ENCODE measurements at places on chromosomes 12 and 14.

- DNase-seq, result no peak
These were observed 21.4 kb upstream of the ACTR6 start for GRCh38 chr12:100179252-100179651.

DNA sequence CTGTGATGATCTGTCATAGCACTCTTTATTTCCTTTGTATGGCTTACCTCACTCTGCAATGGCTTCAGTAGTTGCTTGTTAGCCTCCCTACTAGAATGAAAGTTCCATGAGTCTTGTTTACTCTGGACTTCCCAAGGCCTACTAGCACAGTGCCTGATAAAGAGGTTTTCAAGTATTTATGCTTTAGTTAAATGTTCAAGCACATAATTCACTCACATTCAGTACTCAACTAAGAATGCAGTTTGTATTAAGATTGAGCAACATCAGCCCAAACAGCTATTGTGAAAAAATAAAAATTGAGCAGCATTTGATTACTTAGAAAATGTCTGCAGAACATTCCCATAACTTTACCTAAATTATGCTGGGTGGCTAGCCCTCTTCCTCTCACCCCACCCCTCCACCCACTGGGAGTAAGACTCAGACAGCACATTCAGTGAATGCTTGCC is 158.9 kb upstream of the AMIGO2 start:
- no peak for DNase-seq

DNA sequence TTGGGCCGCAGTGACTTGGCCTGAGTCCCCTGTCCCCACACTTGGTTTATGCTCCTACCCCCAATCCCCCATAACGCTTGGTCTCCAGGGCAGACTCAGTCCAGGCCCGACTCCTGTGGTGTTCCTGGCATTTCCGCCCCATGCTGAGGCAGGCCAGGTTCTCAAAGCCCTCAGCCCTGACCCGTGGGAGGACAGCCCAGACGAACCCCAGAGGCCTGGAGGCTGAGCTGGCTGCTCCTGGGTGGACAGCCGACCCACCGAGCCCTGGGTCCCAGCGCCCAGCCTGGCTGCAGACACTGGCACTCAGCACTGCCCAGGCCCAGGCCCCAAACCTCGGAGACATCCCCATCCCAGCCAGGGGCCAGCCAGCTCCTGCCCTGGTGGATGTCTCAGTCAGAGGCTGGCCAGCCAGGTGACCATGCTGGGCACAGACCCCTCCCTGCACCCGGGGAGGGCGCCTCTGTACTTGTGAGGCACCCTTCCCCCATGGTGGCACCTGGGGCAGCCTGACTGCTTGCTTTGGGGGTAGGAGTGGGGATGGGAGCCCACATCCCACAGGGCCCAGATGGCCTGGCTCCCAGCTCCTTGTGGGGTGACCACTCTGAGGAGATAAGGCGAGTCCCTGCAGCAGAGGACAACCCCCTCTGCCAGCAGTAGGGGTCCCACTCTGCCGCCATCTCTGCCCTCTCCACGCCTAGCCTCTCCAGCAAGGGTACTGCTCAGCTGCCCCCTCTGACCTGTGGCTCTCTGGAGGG is 1.4 kb downstream of the PLD4 start:
- DNase-seq, result no peak

DNA sequence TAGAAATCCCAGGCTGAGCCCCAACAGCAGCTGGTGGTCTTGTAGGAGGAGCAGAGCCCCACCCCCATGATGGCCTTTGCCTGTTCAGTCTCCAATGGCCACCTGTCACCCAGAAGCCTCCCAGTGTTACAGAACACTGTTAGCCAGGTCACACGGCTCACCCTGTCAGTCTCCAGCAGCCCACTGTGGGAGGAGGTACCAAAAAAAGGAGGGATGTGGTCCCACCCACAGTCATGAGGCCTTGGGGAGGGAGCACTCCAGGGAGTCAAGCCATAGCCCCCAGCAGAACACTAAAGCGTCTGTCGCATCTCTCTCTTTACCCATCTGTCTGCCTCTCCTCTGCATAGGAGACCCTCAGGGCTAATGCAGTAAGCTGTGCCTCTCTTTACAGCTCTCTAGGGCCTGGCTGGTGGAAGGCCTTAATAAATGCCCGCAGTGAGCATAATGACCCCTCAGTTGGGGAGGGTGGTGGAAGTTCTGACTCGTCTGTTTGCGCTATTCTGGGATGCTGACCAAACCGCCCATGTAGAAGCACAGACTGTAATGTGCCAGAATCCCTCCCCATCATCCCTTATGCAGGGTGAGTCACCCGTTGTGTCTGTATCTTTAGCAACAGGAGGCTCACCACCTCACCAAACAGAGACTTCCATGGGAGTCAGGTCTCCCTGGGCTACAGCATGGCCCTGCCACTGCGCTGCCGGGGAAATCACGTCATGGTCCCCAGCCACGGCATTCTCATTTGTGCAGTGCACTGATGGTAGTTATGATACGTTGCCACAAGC is 14.6 kb downstream of the C14orf132 start:
- no peak for DNase-seq

- no peak for DNase-seq
These were observed 80.4 kb downstream of the VWF start for GRCh38 chr12:6044082-6044481.

- no peak for DNase-seq
These were observed 296.5 kb downstream of the TMEM132D start for GRCh38 chr12:129607301-129607700.

DNA sequence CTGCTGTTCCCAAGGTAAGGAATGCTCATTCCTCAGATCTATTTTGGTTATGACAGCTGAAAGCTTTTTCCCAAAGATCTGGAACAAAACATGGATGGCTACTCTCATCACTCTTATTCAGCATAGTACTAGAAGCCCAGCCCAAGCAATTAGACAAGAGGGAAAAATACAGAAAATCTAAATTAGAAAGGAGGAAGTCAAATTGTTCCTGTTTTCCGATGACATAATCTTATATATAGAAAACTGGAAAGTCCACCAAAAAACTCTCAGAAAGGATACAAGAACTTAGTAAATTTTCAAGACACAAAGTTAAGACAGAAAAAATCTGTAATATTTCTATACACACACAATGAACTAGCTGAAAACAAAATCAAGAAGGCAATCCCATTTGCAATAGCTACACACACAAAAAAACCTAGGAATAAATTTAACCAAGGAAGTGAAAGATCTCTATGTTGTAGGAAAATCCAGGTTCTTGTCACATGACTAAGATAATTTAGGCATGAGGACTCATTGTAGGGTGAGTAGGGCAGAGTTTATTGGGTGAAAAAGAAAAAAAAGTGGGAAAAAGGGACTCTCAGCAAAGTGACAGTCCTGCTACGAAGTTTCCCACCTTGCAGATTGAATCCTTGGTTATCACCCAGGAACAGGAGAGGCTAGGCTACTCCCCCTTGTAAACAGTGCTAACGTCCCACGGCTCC is 28.6 kb upstream of the KLRB1 start:
- DNase-seq, result no peak

DNA sequence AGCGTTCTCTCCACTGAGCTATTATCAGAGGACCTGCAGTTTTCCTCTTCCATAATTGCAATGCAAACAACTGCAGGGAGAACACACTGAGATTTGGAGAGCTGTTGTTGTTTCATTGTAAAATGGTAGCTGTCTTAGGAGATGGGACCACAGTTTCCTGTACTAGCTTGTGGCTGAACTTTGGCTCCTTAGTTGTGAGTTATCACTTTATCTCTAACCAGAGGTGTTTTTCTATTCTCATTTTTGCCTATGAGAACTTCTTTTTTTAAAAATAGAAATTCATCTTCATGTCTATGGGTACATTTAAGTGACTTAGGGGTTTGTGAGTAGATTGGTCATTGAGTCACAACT is 216.5 kb downstream of the SLC38A4 start:
- DNase-seq, result no peak
